ENCODE measurements at places on chromosomes 4 and X. TPM values are rescaled to one million over a fixed set of nuclear protein-coding genes. Genes with fewer than 3 reads are reported as not detected.

RAB39B gene
- total RNA-seq: 0.50 TPM

XAGE1B gene
- total RNA-seq: 4.8 TPM

GLUD2 gene
- total RNA-seq: 0.34 TPM

HSFX2 gene
- total RNA-seq: not detected

CT55 gene
- 71.1 TPM for total RNA-seq

PALLD gene
- 44.1 TPM for total RNA-seq

SH3D19 gene
- 22.6 TPM for total RNA-seq

AKAP14 gene
- not detected for total RNA-seq

GLOD5 gene
- not detected for total RNA-seq

UCP1 gene
- total RNA-seq: not detected

CCNA2 gene
- 175 TPM for total RNA-seq

PRKG2 gene
- 0.05 TPM for total RNA-seq

SPANXC gene
- total RNA-seq: 7.5 TPM

- DNase-seq: no peak
Observed at GRCh38 chrX:50888884-50889283, 21.7 kb upstream of the BMP15 start.

DNA sequence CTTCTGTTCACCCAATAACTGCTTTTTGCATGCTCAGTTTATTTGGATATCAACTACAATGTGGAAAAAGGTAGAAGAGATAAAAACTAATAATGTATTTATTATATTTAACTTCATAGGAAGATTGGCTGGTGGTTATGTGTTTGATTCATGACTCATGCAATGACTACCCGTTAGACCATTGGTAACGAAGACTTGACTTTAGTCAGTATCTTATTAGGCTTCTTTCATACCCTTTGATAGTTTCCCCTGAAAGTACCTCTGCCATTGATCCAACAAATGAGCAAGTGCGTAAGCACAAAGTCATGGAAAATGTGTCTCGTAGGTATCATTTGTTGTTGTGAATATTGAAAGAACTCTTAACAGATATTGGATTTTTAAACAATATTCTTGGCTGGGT, 394.7 kb downstream of the PPP3CA start:
- no peak for DNase-seq

DNA sequence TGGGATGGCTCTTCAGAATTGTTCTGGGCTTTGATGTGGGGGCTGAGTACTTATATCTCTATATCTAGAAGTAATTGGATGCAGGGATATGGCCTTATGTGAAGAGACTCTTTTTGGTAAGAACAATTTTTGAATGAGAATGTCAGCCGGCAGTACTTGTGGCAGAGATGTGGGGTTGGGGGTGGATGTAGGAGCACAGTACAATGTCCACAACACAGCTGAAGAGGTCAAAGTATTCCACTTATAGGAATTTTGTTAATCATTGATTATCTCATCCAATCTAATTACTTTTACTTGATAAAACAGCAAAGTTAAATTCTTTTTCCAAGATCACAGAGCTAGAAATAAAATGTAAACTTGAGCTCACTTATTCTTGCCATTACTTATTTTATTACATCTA, 391.4 kb downstream of the TEX13C start:
- no peak for DNase-seq

- DNase-seq: no peak
Observed at GRCh38 chrX:98362630-98363029, 1478.9 kb downstream of the RPA4 start.

GRCh38 chrX:136477026-136477425, 10.7 kb upstream of the BRS3 start:
- no peak for DNase-seq

DNA sequence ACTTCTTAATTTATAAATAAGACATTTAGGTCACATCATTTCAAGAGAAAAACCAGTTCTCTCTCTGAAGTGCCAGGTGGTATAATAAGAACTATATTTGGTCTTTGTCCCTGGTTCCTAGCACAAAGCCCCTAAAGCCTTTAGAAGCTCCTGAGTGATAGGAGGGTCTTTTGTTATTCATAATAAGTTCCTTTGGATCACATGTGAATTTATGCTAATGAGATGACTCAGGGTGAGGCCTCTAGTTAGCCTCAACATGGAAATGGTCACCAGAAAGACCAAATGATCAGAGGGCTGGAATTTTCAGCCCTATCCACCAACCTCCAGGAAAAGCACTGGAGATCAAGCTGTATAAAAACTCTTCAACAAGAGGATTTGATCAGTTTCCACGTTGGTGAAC, 68.1 kb upstream of the BLTP1 start:
- DNase-seq: no peak

GRCh38 chr4:130675266-130675665, 1579.3 kb downstream of the C4orf33 start:
- no peak for DNase-seq

DNA sequence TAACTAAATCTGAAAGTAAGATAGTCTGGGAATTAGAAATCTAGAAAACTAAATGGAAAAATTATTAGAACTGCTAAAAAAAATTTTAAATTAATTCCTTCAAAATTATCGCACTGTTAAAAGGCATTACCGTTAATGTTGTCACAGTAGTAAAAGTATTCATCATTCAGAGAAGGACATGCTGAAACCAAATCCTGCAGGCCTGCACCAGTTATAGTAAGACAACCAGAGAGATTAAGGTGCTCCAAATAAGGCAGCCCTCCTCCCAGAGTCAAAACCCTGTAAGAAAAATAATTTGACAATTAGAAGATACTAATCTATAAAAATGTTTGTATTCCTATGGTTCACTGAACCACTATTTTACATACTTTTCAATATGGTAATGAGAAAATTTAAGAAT, 43.0 kb downstream of the FBXL5 start:
- DNase-seq: no peak

DNA sequence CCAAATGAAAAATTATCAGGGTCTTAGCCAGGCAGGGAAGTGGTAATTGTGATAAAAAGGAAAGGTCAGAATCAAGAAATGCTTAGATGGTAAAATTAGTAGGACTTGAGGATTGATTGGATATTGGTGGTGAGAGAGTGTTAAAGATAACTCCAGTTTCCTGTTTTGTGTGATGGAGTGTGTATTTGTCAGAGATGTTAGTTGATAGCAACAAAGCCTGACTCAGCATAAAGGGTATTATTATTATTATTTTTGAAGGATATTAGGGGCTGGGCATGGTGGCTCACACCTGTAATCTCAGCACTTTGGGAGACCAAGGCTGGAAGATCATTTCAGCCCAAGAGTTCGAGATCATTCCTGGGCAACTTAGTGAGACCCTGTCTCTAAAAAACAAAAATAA, 23.6 kb upstream of the OGT start:
- no peak for DNase-seq

GRCh38 chr4:743463-744211, 38.0 kb downstream of the PCGF3 start:
- DNase-seq: no peak

DNA sequence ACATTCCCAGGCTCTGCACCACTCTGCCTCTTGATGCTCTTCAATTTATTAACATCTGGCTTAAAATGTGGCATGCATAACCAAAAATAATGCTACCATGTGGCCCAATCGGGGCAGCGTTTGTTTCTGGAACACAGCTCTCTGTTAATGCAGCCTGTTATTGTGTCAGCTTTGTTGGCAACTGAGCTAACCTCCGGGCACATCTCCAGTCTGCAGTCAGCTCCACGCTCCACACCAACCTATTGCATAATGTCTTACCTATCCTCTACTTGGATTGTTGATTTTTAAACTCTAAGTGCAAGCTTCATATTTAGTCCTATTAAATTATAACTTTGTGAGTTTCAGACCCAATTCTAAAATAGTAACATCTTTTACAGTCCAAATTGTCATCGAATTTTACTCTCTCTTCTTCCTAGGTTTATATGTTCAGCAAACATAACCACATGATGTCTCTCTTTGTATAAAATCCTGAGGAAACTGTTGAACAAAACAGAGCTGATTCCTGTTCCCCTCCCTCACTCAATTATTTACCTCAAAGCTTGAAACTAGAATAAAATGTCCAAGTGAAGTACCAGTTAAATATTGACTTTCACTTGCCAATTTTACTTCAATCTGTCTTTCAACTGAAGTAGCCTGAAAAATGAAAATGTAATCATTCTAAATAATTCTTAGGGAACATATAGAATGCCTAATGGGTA, 92.2 kb upstream of the RAPGEF2 start:
- DNase-seq: no peak

GRCh38 chrX:136453771-136454170, 34.0 kb upstream of the BRS3 start:
- DNase-seq: no peak

DNA sequence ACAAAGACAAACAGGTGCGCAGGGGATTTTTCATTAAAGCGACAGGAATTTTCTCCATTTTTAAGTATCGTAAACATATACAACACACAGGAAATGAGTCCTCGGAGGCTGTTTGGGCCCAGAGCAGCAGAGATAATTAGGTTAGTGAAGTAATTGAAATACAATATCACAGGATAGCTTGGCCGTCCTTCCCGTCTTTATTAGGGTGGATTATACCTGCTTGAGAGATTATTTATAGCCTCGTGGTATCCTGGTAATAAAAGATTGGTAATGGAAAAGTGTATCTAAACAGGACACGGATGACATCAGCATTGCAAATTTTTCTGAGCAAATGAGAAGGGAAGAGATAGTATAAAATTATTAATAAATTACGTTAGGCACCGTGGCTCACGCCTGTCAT, 68.2 kb downstream of the CRLF2 start:
- DNase-seq: no peak

DNA sequence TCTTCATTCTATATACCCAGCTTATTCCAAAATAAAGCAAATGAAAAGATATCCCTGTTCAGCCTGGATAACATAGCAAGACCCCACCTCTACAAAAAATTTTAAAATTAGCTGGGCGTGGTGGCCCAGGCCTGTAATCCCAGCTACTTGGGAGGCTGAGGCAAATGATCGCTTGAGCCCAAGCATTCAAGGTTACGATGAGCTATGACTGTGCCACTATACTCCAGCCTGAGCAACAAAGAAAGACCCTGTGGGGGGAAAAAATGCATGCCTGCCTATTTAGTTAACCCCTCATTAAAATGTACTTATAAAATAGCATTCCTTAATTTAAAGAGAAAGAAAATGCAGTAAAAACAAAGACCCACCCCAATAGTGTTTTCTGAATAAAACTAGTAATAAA, 9.3 kb downstream of the PRSS12 start:
- no peak for DNase-seq

GRCh38 chr4:1417522-1418390, 11.5 kb upstream of the NKX1-1 start:
- DNase-seq: no peak

DNA sequence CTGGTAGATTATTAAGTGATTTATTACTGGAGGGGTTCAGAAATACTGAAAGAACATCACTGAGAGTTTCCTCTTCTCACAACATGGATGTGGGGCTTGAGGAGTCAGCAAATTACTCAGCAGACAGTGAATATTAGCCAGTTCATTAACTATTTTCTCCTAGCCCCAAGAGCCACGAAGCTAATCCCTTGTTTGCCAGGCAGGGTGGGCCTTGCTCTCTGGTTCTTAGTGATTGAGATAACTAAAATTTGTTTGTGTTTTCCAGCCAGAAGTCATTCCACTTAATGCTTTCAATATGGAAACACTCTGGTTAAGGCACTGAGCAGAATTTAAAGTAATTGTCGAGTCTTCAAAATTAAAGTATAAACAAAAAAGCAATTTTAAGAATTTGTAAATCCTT, 40.1 kb upstream of the PASD1 start:
- DNase-seq: no peak

DNA sequence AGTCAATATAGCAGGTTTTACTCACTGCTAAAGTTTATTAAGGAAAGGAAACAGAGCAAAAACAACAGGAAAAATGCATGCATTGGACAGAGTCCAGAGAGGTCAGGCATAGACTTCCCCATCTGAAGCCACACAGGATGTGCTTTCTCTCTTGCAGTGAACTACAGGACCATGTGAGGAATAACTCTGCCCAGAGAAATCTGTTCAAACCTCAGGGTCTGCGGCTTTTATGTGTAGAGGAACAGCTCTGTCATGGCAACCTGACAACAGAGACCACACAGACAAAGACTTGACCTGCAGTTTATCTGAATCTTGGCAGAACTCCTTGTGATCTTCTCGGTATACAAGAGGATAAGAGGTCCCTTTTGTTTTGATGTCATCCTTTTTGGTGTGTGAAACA, 46.3 kb upstream of the LONRF3 start:
- DNase-seq: peak; percentile 8

GRCh38 chr4:148094149-148094548, 348.1 kb downstream of the NR3C2 start:
- no peak for DNase-seq

DNA sequence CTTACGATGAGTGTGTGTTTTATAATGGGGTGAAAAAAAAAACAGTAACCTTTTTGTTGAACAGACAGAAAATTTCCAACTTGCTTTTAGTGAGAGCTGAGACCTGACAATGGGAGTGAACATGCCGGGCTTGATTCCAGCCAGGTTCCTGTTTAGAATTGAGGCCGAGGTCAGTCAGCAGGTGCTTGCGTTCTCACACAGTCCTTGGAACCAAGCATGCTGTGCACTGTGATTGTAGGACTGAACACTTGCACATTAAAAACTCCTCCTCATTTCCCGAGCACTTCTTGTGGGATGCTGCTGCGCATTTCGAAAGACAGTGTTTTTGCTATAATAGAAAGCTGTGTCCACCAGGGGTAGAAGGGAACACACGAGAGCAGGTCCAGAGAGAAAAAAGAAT, 51.8 kb downstream of the TMEM131L start:
- no peak for DNase-seq

- DNase-seq: peak; percentile 12
Observed at GRCh38 chr4:26746802-26747213, 113.8 kb upstream of the STIM2 start.

DNA sequence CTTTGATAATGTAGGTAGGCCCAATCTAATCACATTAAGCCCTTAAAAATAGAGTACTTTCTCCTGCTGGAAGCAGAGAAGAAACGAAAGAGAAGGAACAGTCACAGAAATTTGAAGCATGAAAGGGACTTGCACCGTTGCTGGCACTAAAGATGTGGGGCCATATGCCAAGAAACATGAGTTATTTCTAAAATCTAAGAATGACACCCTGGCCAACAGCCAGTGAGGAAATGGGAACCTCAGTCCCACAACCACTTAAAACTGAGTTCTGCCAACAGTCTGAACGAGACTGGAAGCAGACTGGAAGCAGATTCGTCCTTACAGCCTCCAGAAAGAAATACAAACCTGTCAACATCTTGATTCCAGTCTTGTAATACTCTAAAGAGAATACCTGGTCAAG, 70.1 kb downstream of the CENPC start:
- no peak for DNase-seq

GRCh38 chr4:99815597-99816011, 1.0 kb upstream of the DAPP1 start:
- DNase-seq: peak; percentile 85

DNA sequence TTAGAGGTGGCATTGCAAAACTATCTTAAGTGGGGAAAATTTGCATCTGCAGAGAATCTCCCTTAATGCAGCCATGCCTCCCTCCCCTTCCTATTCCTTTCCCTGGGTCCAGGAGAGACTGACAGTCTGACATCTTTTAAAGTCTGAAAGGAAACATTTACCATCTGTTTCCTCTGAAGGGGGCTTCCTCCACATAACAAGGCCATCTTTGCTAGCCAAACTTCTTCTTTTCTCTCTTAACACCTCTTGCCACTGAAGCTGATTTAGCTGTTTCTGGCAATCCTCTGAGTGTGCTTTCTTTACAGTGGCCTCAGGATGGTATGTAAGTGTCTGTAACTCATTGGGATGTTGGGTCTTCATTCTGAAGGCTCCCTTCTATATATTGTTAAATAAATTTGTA, 34.6 kb upstream of the AADAT start:
- no peak for DNase-seq
